Stimulated activated CD4-positive, alpha-beta T cell treated with anti-CD3 and anti-CD28 coated beads, Interleukin-1b, Interleukin-23, amount 100 ng/mL, for 4 hours (primary cell): ENCODE measurements at places on chromosomes 7 and 10.

DNA sequence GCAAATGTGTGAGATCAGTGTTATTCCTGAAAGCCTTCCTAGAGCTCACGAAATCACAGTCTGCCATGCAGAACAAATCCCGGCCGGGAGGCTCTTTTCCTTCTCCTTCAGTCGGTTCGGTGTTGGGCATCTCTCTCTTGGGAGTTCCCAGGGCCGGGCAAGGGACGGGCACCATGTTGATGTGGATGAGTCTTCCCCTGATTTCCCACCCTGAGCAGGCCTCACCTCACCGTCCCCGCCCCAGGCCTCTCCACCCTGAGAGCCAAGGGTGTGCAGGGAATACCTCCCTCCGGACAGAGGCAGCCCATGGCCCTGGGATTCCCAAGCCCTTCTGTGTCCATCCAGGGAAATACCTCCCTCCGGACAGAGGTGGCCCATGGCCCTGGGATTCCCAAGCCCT, 28.0 kb upstream of the DIP2C start:
- no peak for DNase-seq

- no peak for DNase-seq
Observed at GRCh38 chr7:37440738-37441385, 7.8 kb downstream of the ELMO1 start.

DNA sequence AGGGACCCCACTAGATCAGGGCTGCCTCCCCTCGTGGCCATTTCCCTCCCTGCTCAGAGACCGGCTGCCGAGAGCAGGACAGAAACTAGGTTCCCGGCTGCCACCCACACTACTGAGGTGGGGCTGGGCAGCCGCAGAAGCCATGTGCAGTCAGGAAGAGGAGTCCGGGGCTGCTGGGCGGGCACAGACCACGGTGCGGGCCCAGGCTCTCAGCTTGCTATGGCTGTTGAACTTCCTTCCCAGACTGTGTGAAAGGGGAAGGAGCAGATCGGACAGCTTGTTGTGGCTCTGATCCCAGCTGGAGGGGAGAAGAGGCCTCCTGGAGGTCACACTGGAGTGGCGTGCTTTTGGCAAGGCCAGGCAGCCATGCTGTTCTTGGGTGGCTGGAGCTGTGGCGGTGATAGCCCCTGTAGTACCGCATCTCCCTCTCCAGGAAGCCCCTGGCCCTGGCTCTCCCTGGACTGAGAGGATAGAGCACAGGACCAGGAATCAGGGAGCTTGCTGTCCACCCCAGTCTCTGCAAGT, 56.8 kb downstream of the HK1 start:
- no peak for DNase-seq

DNA sequence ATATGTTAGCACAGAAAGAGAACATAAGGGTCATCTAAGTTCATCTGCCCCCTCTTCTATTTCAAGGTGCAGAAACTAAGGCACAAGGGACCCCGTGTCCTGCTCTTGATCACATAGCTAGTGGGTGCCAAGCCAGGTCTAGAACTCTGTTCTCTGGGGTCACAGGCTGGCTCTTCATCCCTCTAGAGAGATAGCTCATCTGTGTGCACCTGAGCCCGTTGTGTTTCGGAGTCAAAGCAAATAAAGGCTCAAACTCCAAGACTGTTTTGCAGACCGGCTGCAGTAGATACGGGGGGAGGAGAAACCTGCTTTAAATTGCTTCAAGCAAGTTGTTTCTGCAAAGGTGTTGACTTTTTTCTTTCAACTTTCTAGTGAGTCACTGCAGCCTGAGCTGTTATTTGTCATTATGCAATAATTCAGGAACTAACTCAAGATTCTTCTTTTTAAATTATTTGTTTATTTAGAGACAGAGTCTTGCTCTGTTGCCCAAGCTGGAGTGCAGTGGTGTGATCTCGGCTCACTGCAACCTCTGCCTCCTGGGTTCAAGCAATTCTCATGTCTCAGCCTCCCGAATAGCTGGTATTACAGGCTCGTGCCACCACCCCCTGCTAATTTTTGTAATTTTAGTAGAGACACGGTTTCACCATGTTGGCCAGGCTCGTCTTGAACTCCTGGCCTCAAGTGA, 6.5 kb downstream of the BLVRA start:
- no peak for DNase-seq

DNA sequence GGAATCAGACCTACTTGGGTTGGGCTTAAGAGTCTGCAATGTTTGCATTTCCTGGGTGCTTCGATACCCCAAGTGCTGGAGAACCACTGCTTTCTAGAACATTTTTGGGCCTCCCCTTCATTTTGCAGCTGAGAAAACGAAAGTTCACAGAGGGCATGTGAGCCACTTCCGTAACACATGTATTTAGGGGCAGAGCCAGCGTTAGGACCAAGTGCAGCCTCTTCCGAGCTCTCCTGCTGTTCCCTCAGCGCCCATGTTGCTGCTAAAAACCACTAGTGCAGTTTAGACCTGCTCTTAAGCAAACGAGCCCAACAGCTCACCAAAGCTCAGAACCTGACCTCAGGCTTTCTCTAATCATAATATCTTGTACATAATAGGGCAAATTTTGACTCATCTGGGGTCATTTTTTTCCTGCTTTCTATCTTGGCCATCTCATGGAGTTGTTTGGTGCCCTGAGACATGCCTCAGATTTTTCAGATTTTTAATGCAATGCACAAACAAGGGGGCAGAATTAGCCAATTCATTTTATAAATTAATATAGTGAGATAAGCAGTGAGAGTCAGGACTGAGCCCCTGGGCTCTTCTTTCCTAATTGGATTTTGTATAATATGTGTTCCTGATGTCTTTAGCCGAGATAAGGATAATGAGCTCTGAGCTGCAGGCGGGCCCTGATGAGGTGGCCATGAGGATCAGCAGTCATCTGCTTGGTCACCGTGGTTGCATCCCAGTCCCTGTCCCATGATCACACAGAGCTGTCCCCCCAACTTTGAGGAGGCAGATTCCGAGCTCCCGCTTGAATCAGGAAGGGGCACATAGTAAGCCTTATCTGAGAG, 12.9 kb downstream of the BAG3 start:
- no peak for DNase-seq

DNA sequence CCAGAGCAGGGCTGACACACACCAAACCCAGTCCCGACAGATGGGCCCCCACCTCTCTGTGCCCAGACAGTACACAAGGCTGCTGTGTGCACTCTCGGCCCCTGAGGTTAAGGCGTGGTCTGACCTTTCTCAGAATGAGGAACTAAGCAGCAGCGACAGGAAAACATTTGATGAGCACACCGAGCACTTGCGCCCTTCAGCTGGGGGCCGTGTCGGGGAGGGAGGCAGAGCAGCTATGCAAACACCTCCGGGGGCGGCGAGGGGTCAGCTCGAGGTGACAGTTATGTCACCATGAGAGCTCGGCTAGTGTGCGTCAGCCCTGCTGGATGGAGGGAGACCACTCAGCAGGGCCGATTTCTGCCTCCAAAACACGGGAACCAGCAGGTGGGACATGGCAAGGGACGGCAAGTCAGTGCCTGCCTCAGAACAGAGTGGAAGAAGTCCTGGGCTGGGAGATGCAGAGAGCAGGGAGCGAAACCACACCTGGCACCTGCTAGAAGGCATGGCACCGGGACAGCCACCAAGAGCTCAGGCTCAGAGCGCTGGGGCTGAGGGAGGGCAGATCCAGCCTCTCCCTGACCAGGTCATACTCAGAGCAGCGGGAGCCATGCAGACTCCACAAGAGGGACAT, 57.4 kb downstream of the CHST15 start:
- DNase-seq = no peak

- no peak for DNase-seq
Observed at GRCh38 chr7:128783143-128783861, 7.7 kb upstream of the OPN1SW start.

DNA sequence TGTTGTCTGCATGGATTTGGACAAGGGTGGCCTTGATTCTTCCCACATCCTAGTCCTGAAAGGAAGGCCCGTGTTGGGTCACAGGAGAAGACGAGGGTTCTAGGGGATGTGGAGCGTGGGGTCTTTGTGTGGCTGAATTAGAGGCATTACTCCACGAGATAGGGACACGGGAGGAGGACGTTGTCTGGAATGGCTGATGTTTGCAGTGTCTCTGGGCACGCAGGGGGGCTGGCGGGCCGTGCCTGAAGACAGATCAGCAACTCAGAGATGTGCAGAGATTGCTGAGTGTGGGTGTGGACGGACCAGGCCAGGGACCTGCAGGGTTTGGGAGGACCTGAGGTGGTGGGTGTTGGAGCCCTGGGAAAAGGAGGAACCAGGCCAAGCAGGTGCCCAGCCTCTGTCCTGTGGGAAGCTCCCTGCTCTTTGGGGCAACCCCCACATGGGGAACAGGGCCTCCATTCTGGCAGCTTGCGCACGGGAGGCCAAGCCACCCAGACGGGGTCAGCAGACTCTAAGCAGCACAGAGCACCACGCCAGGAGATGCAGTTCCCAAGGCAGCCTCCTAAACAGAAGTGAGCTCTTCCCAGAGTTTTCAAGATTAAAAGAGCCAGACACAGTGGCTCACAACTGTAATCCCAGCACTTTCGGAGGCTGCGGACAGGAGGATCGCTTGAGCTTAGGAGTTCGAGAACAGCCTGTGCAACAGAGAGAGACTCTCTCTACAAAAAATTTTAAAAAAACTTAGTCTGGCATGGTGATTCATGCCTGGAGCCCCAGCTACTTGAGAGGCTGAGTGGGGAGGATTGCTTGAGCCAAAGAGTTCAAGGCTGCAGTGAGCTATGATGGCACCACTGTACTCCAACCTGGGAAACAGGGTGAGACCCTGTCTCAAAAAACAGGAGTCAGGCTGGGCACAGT, 71.0 kb upstream of the GTF2I start:
- no peak for DNase-seq

DNA sequence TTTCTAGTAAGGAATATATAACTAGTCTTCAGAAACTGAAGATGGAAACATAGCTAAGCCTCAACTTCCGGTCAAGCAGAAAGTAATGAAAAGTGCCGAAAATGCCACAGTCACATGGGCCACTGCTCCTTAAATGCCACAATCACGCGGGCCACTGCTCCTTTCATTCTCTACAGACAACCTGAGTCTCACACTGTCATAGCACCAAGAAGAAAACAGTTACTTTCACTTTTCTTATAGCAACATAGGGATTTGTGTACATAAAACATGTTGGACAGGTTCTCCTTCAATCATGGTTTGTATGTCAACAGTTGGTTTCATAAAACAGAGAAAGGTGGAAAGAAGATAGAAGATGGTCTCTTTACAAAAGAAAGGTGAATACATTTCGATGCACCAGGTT, 48.6 kb upstream of the NOBOX start:
- no peak for DNase-seq

DNA sequence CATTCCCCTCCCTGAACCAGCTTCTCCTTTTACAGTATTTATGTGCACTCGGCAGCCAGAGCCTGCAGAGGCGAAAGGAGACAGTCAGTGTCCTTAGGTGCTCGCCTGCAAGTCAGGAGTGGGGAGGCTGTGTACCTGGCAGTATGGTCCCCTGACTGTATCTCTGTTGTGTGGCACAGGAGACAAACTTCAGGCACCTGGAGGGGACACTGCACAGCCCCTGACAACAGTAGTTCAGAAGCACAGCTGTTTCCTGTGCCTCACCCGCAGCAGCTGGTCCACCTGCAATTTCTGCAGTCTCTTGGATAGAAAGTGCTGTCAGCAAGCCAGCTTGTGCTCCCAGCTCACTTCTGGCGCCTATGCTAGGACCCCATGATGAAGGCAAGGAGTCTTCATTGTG, 73.4 kb upstream of the LAMB4 start:
- no peak for DNase-seq

GRCh38 chr7:51786284-51786683, 469.7 kb upstream of the COBL start:
- no peak for DNase-seq

DNA sequence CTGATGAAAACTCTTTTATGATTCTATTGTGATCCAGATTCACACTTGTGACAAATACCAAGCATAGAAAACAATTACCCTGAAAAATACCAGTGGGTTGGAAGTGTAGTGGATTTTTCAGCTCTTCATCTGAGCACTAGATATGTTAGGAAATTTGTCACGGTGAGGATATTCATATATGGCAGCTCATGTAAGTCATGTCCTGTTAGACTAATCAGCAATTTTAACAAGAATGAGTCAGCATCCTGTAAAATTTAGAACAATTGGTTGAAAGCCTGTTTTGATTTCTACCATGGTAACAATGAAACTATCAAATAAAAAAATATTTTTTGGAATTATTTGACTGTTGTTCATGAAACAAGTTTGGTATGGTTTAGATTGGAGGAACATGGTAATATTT, 334.3 kb downstream of the CACNA2D1 start:
- no peak for DNase-seq

DNA sequence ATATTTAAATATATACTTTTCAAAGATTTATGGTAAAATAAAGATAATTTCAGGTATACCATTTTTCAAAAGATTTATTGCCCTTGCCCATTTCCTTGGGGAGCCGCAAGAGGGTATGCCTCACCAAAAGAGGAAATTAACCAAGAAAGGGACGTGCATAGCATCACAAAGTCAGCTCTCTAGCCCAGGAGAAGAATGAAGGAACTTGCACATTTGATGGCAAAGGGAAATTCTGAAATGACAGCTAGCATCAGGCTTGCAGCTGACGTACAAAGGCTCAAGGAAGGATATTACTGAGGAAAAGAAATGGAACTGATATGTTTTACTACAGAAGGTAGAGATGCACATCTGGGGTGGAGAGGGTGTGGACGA, 93.6 kb upstream of the RSU1 start:
- DNase-seq = no peak
